ENCODE measurements at places on chromosomes 1 and 21. TPM values are rescaled to one million over a fixed set of nuclear protein-coding genes. Genes with fewer than 3 reads are reported as not detected.

GRCh38 chr21:41692185-41692565 lies 74.7 kb downstream of the RIPK4 start:
- DNase-seq = no peak

DNA sequence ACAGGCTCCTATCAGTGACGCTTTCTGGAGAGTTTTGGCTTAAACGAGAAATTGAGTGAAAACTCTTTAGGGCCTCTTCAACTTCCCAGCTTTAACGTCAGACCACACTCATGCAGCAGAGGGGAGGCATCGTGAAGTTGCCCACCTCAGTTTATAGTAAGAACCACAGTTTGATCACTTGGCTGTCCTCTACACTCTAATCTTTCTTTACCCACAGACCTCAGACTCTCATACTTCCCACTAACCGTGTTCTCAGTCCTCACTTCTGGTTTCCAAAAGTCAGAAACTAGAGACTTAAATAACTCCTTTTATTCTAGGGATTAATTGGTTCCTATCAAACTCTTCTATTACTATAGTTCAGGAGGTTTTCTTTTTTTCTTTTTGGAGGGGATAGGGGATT lies 302.2 kb downstream of the NTNG1 start:
- no peak for DNase-seq

DNA sequence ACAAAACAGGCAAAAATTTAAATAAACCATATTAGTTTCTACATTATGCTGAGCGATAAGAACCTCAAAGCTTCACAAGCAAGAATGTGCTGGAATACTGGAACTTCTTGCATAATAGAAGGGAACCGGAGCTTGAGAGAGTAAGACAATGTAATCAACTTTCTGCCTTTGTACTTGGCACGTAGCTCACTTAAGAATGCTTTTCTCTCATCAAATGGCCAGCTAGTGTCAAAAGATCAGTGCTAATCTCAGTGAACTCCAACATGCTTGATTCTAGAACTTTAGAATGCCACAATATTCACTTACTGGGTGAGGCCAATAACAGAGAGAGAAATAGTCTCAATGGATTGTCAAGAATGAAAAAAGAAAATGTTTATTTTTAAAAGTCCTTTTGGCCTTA lies 486.1 kb upstream of the LRRC7 start:
- DNase-seq = no peak

DNA sequence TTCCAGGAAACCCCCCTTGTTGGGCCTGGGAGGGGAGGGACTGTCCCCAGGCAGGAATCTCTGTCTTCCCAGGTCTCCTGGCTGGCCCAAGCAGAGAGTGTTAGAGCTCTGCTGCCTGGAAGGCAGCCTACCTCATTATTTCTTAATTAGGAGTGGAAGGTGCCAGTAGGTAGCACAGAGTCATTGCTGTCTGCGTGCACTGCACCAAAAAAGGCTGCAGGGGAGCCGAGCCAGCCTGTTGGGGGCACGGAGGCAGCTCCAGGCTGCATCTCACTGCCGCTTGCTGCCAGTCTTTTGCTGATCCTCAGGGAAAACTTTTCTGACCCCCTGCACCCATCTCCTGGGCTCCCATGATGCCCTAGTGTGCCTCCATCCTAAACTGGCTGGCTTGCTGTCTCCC lies 58.1 kb downstream of the LRRN2 start:
- no peak for DNase-seq

DNA sequence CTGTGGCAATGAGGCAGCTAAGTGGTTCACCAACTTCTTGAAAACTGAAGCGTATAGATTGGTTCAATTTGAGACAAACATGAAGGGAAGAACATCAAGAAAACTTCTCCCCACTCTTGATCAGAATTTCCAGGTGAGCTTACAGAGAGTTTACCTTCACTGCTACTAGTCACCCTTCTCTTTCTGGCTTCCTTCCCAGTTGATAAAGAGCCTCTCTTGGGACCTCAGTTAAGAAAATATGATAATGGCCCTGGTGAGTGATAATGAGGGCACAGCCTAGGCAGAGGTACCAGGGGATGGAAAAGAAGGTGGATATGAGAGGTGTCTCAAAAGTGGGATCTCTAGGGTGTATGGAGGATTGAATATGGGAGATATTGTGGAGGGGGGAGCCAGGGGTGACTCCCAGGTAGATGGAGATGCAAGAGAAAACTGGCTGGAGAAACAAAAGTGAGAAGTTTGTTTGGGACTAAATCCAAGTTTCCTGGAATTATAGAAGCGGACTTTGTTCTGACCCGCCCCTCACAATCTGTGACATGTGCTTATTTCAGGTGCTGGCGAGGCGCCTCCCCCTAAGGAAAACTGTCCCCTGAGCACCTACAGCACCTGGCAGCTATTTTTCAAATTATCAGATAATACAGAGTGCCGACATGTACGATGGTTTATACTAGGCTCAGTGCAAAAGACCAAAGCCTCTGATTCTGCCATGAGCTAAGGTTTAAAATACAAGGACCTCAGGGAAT lies 13.7 kb downstream of the MTARC2 start:
- DNase-seq = no peak

GRCh38 chr1:93848350-93848883 lies 30.6 kb downstream of the DNTTIP2 start:
- DNase-seq = no peak

DNA sequence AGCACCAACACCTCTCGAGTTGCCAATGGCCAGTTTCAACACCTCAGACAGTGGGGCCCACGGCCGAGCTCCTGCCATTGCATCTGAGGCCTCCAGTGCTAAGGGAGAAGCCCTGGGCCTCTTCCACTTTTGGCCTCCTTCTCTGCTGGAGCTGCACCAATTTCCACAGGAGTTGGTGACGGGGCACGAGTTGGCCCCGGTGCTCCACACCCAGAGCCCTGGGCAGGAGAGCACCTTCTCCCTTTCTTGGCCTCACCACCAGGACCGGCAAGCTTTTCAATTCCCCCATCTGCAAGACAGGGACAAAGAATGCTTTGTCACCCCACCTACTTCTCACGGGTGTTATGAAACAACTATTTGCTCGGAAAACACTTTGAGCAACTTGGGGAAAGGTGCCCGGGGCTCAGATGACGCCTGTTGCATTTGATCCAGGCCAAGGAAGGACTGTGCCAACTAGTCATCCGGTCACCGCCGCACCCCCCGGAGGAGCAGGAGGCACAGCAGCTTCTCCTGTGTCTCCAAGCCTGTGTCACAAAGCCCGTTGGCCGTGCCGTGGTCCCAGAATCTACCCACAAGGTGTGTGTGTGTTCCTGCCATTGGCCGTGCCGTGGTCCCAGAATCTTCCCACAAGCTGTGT lies 55.2 kb downstream of the TOMM20 start:
- peak; percentile 61 for DNase-seq

- peak; percentile 49 for DNase-seq
Observed at GRCh38 chr1:54574158-54574778, 26.2 kb downstream of the ACOT11 start.

DNA sequence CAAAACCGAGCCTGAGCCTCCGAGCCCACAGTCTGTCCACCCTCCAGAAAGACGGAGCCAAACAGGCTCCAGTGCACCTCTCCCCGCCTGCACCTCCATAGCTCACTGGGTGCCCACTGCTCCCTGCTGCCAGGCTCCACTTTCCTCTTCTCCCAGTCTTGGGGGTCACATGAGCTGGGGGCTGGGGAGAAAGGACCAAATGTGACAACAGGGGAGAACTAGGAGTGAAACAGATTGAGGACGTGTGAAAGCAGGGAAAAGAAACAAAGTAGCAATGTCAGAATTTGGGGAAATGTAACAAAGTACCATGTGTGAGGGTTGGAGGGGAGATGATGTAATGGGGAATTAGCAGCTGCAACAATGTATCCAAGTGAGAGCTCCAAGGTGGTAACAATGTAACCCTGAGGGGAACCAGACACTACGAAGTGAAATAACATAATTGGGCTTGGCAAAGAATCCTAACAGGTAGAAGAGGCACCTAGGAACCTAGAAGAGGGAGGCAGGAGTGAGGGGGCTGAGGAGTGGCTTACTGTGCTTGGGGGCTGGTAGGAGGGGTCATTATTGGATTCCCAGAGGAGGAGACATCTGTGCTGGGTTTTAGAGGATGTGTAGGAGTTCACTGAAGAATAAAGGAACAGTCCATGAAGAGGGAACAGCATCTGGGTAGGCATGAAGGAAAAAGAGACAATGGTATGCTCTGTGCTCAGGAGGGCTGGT lies 12.5 kb downstream of the SDC3 start:
- no peak for DNase-seq

- DNase-seq = no peak
Observed at GRCh38 chr1:25795946-25796810, 3.8 kb upstream of the SELENON start.

GRCh38 chr1:203378556-203379245 lies 27.8 kb upstream of the FMOD start:
- DNase-seq = no peak

- DNase-seq = no peak
Observed at GRCh38 chr1:236524895-236525184, 1.1 kb downstream of the LGALS8 start.

- peak; percentile 88 for DNase-seq
Observed at GRCh38 chr1:15153184-15153841, at the start of gene TMEM51. TSS of gene TMEM51 (plus strand) at chr1:15153747. CDS start at chr1:15215088, 61,341 bp downstream.

DNA sequence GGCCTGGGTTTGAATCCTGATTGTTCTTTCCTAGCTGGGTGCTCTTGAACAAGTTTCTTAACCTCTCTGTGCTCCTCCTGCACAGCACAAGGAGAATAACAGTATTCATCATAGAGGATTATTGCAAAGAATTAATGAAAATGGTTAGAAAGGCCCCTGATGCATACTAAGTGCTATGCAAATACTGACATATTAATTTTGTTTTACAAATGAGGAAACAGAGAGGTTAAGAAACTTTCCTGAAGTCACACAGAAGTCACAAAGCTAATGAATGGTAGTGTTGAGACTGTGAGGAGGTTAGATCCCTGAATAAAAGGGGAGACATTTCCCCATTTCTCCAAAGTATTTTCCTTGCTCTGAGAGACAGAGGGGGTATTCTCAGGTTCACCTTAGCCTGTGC lies 99.0 kb downstream of the KCNJ6 start:
- DNase-seq = no peak

DNA sequence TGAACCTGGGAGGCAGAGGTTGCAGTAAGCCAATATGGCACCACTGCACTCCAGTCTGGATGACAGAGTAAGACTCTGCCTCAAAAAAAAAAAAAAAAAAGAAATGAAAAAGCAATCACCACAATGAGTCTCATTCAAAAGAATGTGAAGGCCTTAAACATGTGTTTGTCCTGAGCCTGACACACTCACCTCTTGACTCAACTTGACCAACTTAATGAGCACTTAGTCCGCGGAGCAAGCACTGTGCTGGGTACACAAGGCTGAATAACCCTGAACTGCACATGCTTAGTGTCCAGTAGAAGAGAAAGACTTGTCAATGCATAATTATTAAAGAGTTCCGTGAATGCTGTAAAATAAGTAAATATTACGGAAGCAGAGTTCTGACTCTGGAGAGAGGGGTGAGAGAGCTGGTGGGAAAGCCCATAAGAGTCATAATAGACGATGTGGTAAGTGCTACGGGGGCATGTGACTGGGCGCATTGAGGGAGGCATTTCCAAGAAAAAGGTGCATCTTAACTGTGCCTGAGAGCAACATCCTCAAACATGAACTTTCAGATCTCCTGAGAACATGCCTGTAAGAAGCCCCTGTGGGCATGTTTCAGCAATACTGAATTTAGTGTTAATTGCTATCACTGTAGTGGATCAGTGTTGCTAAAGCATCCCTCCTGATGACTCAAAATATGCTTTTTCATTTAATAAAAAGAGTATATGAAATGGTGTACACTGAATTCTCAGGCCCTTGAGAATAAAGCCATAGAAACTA lies 27.2 kb downstream of the MCOLN2 start:
- no peak for DNase-seq

DNA sequence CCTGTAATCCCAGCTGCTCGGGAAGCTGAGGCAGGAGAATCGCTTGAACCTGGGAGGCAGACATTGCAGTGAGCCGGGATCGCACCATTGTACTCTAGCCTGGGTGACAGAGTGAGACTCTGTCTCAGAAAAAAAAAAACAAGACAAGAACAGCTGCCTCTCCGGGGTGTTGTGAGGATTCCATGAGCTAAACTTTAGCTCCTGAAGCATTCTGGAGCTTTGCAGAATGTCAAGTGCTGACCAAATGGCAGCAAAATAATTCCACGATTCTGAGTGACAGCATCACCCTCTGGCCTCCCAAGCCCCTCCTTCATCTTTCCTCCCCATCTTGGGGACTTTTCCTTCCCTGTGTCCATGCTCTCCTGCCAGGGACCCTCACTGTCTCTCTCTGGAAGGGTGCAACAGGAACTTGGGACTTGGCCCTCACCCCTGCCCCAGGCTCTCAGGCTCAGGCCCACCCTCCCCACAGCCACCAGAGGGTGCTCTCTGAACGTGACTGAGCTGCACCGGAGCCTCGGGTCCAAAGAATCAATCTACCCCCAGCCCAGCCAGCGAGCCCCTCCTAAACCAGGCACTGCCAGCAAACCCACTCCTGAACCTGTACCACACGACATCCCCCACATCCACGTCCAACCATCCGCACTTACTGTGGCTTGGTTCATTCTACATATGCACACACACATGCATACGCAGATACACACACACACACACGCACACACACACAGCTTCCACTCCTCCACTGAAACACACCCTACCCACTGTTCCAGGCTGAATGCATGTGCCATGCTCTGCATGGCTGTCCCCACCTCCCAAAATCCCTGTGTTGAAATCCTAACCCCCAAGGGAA lies 45.7 kb downstream of the ACOT7 start:
- peak; percentile 63 for DNase-seq

DNA sequence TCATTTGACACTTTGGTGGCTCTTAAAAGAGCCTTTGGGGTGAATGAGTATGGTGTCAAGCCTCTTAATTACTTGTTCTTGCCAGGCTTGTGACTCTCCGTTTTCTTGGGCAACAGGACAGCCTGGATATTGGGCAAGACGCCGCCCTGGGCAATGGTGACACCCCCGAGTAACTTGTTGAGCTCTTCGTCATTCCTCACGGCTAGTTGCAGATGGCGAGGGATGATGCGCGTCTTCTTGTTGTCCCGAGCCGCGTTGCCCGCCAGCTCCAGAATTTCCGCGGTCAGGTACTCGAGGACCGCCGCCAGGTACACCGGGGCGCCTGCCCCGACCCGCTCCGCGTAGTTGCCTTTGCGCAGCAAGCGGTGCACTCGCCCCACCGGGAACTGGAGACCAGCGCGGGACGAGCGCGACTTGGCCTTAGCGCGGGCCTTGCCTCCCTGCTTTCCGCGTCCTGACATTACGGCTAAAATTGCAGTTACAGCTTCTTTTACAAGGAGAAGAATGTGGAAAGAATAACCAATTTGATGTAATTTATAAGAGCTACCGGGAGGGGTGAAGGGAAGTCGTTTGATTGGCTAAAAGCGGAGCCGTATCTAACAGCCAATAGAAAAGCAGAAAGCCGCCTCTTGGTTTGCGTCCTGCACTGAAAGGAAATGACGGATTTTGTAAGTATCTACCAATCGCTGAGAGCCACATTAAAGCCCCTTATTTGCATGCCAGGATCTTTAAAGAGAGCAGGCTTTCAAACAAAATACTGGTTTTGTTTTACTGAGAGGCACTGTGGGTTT lies 11.7 kb upstream of the BOLA1 start:
- DNase-seq = peak; percentile 76

DAB1 gene
- 2.6 TPM for total RNA-seq

FBXO2 gene
- total RNA-seq = 3.9 TPM

HPCAL4 gene
- total RNA-seq = 2.4 TPM

FOXE3 gene
- not detected for total RNA-seq

OR2L13 gene
- total RNA-seq = not detected

ATAD3C gene
- total RNA-seq = 1.9 TPM

LORICRIN gene
- not detected for total RNA-seq

SLC1A7 gene
- 0.32 TPM for total RNA-seq

GRIK1 gene
- total RNA-seq = not detected
